ENCODE measurements at places on chromosomes 13 and 19.

- DNase-seq, result no peak
Observed at GRCh38 chr19:8144273-8144995, 5.0 kb downstream of the FBN3 start.

- no peak for DNase-seq
Observed at GRCh38 chr19:18233224-18233825, 7.1 kb upstream of the PDE4C start.

DNA sequence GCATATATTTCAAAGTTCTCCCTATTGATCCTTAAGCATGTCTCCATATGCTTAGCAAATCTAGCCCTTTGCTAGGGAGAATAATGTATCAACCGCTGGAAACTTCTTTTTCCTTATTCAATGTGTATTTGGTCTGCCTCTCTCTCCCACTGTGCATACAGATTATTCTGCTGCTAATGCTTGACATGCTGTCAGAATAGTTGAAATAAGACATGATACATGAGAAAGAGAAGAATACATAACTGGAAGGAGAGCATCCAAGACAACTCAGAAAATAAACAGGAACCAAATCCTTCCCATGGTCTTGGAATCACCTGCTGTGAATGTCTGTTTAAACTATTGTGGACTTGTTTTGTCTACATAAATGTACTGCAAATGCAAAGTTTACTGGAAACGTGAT is 1103.0 kb downstream of the EFNB2 start:
- DNase-seq, result no peak

DNA sequence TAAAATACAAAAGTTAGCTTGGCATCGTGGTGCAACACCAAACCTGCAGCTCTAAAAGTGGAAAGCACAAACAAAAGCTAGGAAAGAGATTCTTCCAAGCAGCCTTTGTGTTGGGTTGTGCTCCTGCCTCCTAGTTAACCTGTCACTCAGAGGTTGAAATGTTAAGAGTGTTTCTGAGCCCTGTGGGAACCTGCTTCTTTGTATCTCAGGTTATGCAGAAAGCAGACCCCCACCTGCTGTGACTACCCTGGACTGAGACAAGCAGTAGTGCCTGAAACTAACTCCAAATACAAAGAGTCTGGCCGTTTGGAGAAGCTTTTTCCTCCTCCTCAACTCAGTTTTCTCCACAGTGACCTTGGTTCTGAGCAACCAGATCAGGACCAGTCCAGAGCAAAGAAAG is 158.4 kb upstream of the CSNK1A1L start:
- no peak for DNase-seq
